Activated T-cell treated with anti-CD3 and anti-CD28 coated beads for 4 hours (primary cell): ENCODE measurements at places on chromosomes 12 and 14.

GRCh38 chr14:88562532-88562830, 356 bp upstream of the ZC3H14 start:
- DNase-seq = no peak

- no peak for DNase-seq
Observed at GRCh38 chr14:44339231-44339630, 167.9 kb downstream of the FSCB start.

GRCh38 chr14:57533214-57533613, 39.6 kb upstream of the CCDC198 start:
- DNase-seq = no peak

- no peak for DNase-seq
Observed at GRCh38 chr14:69135133-69135532, 17.8 kb downstream of the DCAF5 start.

DNA sequence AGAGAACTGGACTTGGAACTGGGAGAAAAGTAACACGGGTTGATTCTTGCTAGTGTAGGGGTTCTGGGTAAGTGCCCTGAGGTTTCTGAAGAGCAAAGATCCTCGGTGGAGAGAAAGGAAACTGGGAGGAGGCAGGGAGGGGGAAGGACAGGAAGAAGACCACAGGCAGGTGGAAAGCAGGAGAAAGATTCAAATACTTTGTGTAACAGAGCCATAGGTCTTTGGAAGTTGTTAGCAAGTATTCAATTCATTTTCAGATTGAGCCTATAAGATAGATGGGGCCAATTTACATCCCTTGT, 1.3 kb downstream of the PNP start:
- DNase-seq = no peak

- DNase-seq = no peak
Observed at GRCh38 chr12:132623072-132623869, 4.7 kb downstream of the P2RX2 start.
